Keratinocyte (primary cell): ENCODE measurements at places on chromosomes 2 and 18. TPM values are rescaled to one million over a fixed set of nuclear protein-coding genes. Genes with fewer than 3 reads are reported as not detected.
A peak's percentile ranks its signal among the peaks of the same experiment; 100 is the strongest.

- peak; percentile 46 for DNase-seq
These were observed 185.2 kb upstream of the LRRTM1 start for GRCh38 chr2:80489717-80490116.

DNA sequence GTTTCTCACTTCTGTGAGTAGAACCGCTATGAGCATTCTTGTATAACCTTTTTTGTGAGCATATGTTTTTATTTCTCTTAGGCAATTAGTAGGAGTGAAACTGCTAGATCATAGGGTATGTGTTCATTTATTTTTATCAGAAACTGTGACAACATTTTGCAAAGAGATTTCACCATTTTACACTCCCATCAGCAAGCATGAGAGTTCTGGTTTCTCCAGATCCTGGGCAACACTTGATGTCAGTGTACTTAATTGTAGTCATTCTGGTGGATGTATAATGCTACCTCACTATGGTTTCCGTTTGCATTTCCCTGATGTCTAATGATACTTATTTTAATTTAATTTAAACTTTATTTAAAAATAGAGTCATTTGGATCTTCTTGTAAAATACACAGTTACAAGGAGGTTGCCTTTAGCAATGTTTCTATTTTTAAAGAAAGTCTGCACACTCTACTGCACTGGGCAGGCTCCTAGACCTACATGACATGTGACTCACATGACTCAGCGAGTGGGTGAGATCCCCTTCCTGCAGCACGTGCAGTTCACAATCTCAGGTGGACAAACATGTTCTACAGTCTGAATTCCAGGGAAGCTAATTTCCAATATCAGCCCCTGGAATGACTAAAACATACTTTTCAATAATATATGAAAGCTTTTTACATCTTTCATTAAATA, 127.0 kb upstream of the BCL2L11 start:
- no peak for DNase-seq

The CFAP221 gene
- polyA plus RNA-seq: not detected in 3 replicates

GRCh38 chr18:40877096-40877495, 1077.9 kb upstream of the PIK3C3 start:
- DNase-seq: peak; percentile 65

DNA sequence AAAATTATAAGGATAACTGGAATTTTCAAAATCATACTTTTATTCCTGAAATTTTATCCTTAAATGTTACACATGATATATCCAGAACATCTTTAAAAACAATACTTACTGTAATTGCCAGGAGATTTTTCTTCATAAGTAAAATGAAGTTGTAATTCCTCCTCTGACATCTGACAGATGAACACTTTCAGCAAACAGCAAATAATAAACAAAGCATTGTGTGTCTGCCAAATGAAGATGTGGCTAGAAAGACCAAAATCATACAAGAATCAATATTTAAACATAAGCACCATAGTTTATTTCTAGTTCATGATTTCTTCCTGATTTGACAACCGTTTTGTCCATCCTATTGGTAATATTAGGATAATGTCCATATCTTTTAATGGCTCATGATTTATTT, 82.0 kb downstream of the DYM start:
- no peak for DNase-seq

The MDH1B gene
- 0.56 to 1.0 TPM (median 0.91 TPM) in 3 replicates for polyA plus RNA-seq

GRCh38 chr2:127641133-127641532, 4.8 kb upstream of the GPR17 start:
- DNase-seq: no peak

The NBAS gene
- 24.5 to 28.1 TPM (median 27.9 TPM) in 3 replicates for polyA plus RNA-seq

The LOXHD1 gene
- polyA plus RNA-seq: not detected in 3 replicates

GRCh38 chr2:481388-481787, 193.5 kb upstream of the ALKAL2 start:
- DNase-seq: no peak

DNA sequence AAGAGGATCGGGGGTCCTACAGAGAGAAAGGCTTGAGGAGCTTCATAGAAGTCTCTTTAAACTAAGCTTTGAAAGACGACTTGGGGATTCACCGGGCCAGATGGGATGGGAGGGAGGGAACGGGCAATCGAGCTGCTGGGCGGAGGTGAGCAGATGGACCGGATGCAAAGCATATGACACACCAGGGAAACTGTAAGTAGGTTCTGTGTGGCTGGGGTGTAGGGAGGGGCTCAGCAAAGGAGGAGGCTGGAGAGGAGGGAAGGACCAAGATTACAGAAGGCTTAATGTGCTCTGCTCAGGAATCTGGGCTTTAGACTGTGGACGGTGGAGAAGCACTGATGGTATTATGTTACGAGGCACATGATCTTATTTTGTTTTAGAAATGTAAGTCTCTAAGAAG, 131.5 kb downstream of the MAIP1 start:
- no peak for DNase-seq

DNA sequence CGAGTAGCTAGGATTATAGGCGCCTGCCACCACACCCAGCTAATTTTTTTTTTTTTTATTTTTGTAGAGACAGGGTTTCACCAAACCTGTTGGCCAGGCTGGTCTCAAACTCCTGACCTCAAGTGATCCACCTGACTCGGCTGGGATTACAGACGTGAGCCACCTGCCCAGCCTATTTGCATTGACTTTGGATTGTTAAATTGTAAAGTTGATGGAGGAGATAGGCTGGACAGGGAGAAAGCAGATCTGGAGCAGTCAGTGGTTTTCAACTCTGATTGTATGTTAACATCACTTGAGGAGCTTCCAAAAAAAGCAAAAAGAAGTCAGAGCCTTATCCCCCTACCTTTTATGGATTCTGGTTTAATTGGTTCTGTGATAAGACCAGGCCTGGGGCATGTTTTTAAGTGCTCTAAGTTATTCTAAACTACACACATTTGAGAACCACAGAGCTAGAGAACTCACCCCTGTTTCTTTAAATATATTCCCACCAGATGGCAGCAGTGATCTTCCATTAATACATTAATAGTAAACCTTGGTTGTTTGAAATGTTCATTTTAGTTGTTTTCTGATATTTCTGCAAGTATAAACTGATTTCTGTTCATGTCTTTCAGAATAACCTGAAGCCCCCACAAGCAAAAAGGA, 7.5 kb downstream of the C2orf49 start:
- no peak for DNase-seq

The CYP27A1 gene
- 0.12 to 0.27 TPM (median 0.19 TPM) in 3 replicates for polyA plus RNA-seq

DNA sequence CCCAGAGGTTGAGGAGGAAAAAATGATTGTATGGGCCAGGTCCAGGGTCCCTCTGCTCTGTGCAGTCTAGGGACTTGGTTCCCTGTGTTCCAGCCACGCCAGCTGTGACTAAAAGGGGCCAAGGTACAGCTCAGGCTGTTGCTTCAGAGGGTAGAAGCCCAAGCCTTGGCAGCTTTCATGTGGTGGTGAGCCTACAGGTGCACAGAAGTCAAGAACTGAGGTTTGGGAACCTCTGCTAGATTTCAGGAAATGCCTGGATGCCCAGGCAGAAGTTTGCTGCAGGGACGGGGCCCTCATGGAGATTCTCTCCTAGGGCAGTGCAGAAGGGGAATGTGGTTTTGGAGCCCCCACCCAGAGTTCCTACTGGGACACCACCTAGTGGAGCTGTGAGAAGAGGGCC, 10.6 kb upstream of the MBP start:
- DNase-seq: no peak

The FBXO48 gene
- 0.85 to 1.9 TPM (median 1.0 TPM) in 3 replicates for polyA plus RNA-seq

GRCh38 chr18:6119761-6120160, 224.4 kb upstream of the TMEM200C start:
- DNase-seq: no peak

GRCh38 chr2:136185981-136186776, 68.2 kb upstream of the CXCR4 start:
- no peak for DNase-seq
